Aorta (tissue), 5 donors: ENCODE measurements at places on chromosomes 5 and 9.

- peaks cover 5% of the 10 kb centered on the region for H3K4me1 ChIP-seq
- H3K36me3 ChIP-seq, result no peaks in the 10 kb centered on the region
- DNase-seq, result no peak
- no peak overlapping the region for H3K27ac ChIP-seq
- H3K27me3 ChIP-seq, result no peaks in the 10 kb centered on the region
These were observed 3.2 kb downstream of the CDK7 start for GRCh38 chr5:69237877-69238276.

GRCh38 chr5:77709993-77710685, 66.0 kb downstream of the TBCA start:
- no peaks in the 10 kb centered on the region for H3K4me1 ChIP-seq
- no peak overlapping the region for H3K27ac ChIP-seq
- peaks cover 3% of the 10 kb centered on the region for H3K36me3 ChIP-seq

DNA sequence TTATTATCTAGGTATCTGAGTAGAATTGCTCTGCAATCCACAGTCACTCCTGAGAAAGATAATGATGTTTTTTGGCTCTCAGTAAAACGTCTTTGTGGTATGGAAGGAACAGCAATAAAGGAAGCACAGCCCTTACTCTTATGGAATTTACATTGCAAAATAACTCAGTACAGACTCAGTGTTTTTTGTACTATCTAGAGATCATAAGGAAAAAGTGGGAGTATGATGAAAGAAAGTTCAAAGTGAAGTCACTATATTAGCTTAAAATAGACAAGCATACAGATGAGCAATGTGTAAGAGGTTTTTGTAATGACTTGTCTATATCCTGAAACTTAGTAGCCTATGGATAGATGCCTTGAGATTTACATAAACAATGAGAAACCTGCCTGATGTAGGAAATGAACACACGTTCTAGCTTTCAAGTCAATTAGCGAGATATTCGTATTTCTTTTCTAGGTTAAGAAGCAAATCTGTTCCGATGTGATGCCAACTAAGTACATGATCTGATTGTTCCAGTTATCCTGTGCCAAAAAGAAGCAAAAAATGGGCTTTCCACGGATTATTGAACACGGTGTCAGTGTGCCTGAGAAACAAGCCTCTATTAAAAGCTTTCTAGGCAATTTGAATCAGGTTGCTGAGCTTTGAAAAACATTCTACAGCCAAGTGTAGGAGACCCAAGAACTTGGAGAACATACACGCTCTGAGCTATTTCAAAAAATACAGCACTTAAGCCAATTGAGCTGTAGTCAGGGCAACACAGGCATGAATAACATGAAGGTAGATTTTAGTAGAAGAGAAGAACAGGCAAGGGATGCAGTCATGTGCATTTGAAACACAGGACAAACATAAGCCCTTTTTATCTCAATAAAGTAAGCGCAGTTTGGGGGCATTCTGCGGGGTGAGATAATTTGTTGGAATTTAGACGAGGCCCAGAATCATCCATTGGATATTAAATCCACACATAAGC, 86.3 kb upstream of the TAF11L2 start:
- H3K27me3 ChIP-seq, result no peaks in the 10 kb centered on the region
- DNase-seq, result no peak
- H3K36me3 ChIP-seq, result no peaks in the 10 kb centered on the region
- H3K27ac ChIP-seq, result no peak overlapping the region
- H3K4me3 ChIP-seq, result no peak overlapping the region
- no peaks in the 10 kb centered on the region for H3K4me1 ChIP-seq

- H3K4me3 ChIP-seq, result no peak overlapping the region
- H3K27ac ChIP-seq, result no peak overlapping the region
- DNase-seq, result peak; percentile 5
- no peaks in the 10 kb centered on the region for H3K27me3 ChIP-seq
- no peaks in the 10 kb centered on the region for H3K36me3 ChIP-seq
These were observed 56.9 kb downstream of the AHRR start for GRCh38 chr5:378301-378891.

DNA sequence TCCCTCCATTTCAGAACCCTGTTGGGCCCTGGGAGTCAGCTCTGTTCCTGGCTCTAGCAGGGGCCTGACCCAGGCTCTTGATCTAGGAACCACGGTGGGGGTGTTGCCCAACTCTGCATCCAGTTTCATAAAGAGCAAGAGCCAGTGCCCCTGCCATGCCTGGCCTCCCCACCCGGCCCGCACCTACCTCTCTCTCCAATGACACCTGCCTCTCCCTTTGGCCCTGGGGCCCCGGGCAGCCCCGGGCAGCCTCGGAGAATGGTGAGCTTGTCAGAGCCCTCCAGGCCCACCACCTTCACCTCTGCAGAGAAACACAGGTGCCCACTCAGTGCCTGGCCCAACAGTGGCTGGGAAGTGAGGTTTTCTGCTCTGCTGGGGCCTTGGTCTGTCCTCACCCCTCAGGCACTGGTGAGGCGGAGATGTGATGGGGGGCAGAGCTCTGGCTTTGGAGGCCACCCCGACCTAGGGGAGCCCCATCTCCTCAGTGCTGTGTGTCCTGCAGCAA, 1.5 kb downstream of the FCN1 start:
- H3K27me3 ChIP-seq, result no peaks in the 10 kb centered on the region
- H3K4me1 ChIP-seq, result no peaks in the 10 kb centered on the region
- DNase-seq, result peak; percentile 68
- H3K27ac ChIP-seq, result no peak overlapping the region
- H3K4me3 ChIP-seq, result no peak overlapping the region
- no peaks in the 10 kb centered on the region for H3K36me3 ChIP-seq

- H3K36me3 ChIP-seq, result no peaks in the 10 kb centered on the region
- H3K27ac ChIP-seq, result no peak overlapping the region
- H3K27me3 ChIP-seq, result no peaks in the 10 kb centered on the region
- DNase-seq, result no peak
These were observed 4.0 kb downstream of the CMBL start for GRCh38 chr5:10303699-10304170.

DNA sequence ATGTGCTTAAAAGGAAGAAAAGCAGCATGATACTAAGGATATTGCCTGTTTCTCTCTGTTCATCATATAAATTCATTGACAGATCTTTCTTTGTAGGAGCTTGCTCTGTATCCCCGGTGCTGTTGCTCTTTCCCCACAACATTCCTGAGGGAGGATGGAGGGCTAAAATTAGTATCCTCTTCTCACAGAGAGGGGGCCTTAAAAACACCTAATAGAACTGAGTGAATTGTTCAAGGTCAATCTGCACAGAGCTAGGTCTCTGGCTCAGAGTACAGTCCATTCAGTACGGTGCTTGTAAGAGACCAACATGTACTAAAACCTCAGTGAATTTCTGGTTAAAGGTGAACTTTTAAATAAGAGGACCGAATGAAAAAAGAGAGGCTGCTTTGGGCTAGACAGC, 88.7 kb downstream of the PALM2AKAP2 start:
- no peaks in the 10 kb centered on the region for H3K36me3 ChIP-seq
- H3K4me3 ChIP-seq, result no peak overlapping the region
- peaks cover 4% of the 10 kb centered on the region for H3K4me1 ChIP-seq
- no peaks in the 10 kb centered on the region for H3K27me3 ChIP-seq

GRCh38 chr5:7644723-7645122, 206.2 kb downstream of the CFAP90 start:
- H3K27me3 ChIP-seq, result no peaks in the 10 kb centered on the region
- H3K4me1 ChIP-seq, result no peaks in the 10 kb centered on the region
- H3K27ac ChIP-seq, result no peak overlapping the region
- no peak overlapping the region for H3K4me3 ChIP-seq

GRCh38 chr5:139667730-139668063, 19.5 kb downstream of the CXXC5 start:
- no peaks in the 10 kb centered on the region for H3K27me3 ChIP-seq
- no peak for DNase-seq
- peaks cover 6% of the 10 kb centered on the region for H3K4me1 ChIP-seq
- H3K4me3 ChIP-seq, result no peak overlapping the region
- no peaks in the 10 kb centered on the region for H3K36me3 ChIP-seq

DNA sequence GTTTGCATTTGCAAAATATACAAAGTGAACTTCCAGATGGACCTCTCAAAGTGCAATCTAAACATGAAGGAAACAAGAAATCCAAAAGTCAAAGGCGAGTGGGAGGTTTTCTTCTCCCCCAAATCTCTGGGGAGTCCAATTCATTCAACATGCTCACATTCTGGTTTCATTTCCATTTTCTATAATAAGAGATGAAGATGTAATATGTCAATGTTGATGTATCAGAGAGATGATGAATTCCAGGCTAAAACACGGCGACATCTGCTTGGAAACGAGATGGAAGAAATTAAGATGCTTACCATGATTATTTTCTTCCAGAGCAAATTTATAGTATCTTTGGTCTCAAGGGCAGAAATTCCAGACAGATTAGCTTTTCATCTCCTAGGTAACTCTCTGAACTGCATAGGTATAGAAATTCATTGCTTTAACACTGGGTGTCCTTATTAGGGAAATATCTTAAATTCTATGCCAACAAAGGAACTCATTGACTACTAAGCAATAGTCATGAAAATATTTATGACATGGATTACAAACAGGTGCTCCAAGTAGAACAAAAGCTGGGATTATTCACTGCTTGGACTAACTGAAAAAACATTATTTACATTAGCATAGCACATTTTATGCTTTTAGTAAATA, 287.9 kb downstream of the SEC61B start:
- no peak overlapping the region for H3K27ac ChIP-seq
- H3K36me3 ChIP-seq, result no peaks in the 10 kb centered on the region
- peaks cover 2% of the 10 kb centered on the region for H3K4me1 ChIP-seq
- DNase-seq, result no peak
- H3K4me3 ChIP-seq, result no peak overlapping the region
- H3K27me3 ChIP-seq, result no peaks in the 10 kb centered on the region

DNA sequence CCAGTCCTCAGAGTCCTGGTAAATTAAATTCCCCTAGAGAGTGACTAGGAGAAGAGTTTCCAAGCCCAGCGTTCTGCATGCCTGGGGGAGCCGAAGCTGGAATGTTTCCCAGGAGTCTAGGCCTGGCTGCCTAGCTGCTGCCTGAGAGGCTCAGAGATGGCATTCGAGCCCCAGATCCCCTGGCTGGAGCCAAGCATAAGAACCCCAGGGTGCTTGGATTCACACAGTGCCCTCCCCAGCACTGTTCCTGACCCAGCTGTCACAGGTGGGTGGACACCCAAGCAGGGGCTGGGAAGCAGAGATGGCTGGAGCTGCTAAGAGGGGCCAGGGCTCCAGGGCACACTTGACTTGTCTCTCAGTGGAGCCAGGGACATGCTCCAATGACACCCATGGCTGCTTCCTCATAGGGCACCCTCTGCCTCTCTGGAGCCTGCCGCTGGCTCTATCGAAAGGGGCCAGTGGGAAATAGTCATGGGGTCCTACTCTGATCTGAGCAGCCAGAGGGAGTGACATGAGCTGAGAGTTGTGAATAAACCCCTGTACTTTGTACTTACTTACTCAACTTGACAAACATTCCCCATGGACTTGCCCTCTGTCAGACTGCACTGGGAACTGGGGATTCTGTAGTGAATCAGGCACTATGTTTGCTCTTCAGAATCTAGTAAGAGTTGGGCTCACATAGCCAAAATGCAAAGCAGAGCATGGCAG, 62.6 kb upstream of the XPA start:
- H3K36me3 ChIP-seq, result no peaks in the 10 kb centered on the region
- H3K4me1 ChIP-seq, result no peaks in the 10 kb centered on the region
- H3K27me3 ChIP-seq, result peaks cover 2% of the 10 kb centered on the region
- H3K4me3 ChIP-seq, result no peak overlapping the region
- no peak overlapping the region for H3K27ac ChIP-seq

GRCh38 chr5:113043491-113043931, 66.9 kb downstream of the DCP2 start:
- H3K36me3 ChIP-seq, result no peaks in the 10 kb centered on the region
- no peaks in the 10 kb centered on the region for H3K4me1 ChIP-seq
- no peak overlapping the region for H3K27ac ChIP-seq
- no peak overlapping the region for H3K4me3 ChIP-seq
- H3K27me3 ChIP-seq, result no peaks in the 10 kb centered on the region

- DNase-seq, result no peak
- H3K4me3 ChIP-seq, result no peak overlapping the region
- no peaks in the 10 kb centered on the region for H3K4me1 ChIP-seq
These were observed 1.5 kb downstream of the F2R start for GRCh38 chr5:76717222-76718083.

- no peak overlapping the region for H3K4me3 ChIP-seq
- no peak overlapping the region for H3K27ac ChIP-seq
- peak; percentile 83 for DNase-seq
- no peaks in the 10 kb centered on the region for H3K4me1 ChIP-seq
These were observed 1.1 kb downstream of the SLC27A4 start for GRCh38 chr9:128341435-128341849.

GRCh38 chr5:79136618-79137017, 25.0 kb downstream of the BHMT start:
- H3K27ac ChIP-seq, result no peak overlapping the region
- no peaks in the 10 kb centered on the region for H3K27me3 ChIP-seq
- H3K4me3 ChIP-seq, result no peak overlapping the region

DNA sequence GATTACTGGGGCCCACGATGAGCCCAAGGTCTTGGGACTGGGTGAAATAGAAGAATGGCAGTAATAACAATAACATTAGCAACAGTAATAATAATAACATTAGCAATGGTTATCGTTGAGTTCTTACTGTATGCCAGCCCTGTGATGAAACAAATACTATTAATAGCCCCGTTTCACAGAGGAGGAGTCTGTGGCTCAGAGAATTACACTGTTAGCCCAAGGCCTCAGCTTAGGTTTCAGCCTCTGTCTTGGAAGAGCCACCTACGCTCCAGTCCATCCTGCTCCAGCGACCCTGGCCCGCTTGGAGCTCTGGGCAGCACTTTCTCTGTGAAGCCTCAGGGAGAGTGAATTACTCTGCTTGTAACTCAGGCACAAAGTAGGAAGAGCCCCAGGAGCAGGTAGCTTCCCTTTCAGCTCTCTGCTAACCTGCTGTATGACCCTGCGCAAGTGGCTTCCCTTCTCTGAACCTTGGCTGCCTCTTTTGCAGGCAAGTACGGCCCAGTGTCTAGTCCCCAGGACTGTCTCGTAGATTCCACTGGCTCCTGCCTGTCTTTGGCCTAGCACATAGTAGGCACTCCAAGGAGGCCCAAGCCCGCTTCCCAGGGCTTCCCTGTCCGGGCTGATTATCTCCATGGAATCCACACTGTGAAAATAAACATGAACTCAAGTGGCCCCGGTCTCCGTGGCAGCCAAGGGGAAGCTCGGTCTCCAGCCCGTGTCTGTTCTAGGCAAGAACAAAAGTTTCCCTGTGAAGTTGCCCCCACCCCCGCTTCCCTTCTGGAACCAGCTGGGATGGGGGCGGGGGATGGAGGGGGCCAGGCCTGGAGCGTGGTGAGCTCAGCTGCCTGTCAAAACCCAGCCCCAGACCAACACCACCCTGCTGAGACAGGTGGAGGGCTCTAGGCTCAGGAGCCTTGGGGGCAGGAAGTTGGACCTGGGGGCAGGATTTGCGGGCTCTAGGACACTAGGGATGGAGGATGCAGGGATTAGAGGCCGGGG, 26.2 kb upstream of the LMX1B start:
- no peaks in the 10 kb centered on the region for H3K4me1 ChIP-seq
- no peaks in the 10 kb centered on the region for H3K36me3 ChIP-seq
- no peak for DNase-seq
- no peak overlapping the region for H3K4me3 ChIP-seq

- peak overlapping the region; percentile 5 for H3K27ac ChIP-seq
- no peak for DNase-seq
- no peaks in the 10 kb centered on the region for H3K27me3 ChIP-seq
- H3K36me3 ChIP-seq, result peaks cover 14% of the 10 kb centered on the region
- H3K4me3 ChIP-seq, result no peak overlapping the region
These were observed 6.4 kb downstream of the S1PR3 start for GRCh38 chr9:88997646-88998045.
